ENCODE measurements at places on chromosomes 12 and 14. TPM values are rescaled to one million over a fixed set of nuclear protein-coding genes. Genes with fewer than 3 reads are reported as not detected.

AQP6 gene
- total RNA-seq = 0.12 TPM

RTL1 gene
- under 0.01 TPM for total RNA-seq

SLCO1C1 gene
- total RNA-seq = not detected

TMEM179 gene
- 0.25 TPM for total RNA-seq

APOF gene
- total RNA-seq = not detected

PZP gene
- total RNA-seq = not detected

PTPRO gene
- total RNA-seq = 0.55 TPM

YLPM1 gene
- 37.4 TPM for total RNA-seq

IPO8 gene
- 46.6 TPM for total RNA-seq

EID3 gene
- 21.5 TPM for total RNA-seq

Data from uterine smooth muscle cell (primary cell).